CD4-positive, alpha-beta T cell (primary cell): ENCODE measurements at places on chromosomes 7 and 10. TPM values are rescaled to one million over a fixed set of nuclear protein-coding genes. Genes with fewer than 3 reads are reported as not detected.

GRCh38 chr10:95531994-95532399, 29.2 kb downstream of the SORBS1 start:
- no peaks in the 10 kb centered on the region for H3K27me3 ChIP-seq
- no peak overlapping the region for H3K27ac ChIP-seq
- DNase-seq: no peak
- H3K36me3 ChIP-seq: no peaks in the 10 kb centered on the region
- no peak overlapping the region for H3K4me3 ChIP-seq

DNA sequence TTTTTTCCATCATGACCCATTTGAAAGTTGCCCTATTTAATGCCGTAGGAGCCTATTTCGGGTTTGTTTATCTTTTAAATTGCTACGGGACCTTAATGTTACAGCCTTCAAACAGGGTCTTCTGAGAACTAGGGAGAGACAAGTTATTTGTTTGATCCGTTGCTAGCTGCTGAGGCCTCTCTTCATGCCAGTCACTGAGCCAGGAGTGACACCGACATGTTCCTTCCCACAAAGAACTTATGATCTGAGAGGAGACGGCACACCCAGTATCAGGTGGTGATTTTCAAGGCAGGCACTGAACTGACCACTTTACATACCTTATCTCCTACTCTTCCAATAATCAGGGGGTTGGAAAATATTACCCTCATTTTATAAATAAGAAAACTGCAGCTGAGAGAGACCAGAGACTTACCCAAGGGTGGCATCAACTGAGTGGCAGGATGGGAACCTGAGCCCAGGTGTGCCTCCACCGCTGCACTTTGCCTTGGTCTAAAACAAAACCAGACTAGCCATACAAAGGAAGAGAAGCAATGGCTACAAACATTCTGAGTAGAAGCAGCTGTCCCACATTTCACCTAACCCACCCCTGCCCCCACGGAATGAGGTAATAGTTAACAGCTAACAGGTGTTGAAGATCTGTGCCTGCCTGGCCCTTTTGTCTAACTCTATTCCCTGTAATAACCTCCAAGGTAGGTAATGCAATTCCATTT, 40.5 kb downstream of the PPP1R3C start:
- no peak overlapping the region for H3K4me3 ChIP-seq
- no peak overlapping the region for H3K27ac ChIP-seq
- H3K27me3 ChIP-seq: no peaks in the 10 kb centered on the region
- no peak for DNase-seq

- no peaks in the 10 kb centered on the region for H3K36me3 ChIP-seq
- H3K4me1 ChIP-seq: no peaks in the 10 kb centered on the region
- H3K27me3 ChIP-seq: no peaks in the 10 kb centered on the region
- no peak for DNase-seq
- H3K4me3 ChIP-seq: no peak overlapping the region
Observed at GRCh38 chr10:47101196-47101595, 190.0 kb downstream of the PTPN20 start.

Gene UPK3BL2
- total RNA-seq: 122 TPM

Gene ALOX5
- 2.7 TPM for total RNA-seq

Gene EVX1
- 0.25 TPM for total RNA-seq

Gene ATP6V0E2
- total RNA-seq: 24.9 TPM
